ENCODE measurements at places on chromosomes 3 and 15.

DNA sequence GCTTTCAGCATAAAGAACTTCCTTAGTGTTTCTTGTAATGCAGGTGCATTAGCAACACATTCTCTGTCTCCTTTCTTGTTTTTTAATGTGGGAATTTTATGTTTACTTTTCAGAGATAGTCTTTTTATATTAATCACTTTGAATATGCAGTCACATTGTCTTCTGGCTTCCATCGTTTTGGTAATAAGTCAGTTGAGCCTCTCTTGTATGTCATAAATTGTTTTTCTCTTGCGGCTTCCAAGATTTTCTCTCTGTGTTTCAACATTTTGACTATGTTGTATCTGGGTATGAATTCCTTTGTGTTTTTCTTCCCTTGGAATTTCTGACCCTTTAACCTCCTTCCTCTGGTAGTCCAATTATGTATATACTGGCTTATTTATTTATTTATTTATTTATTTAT is 25.3 kb downstream of the GABRG3 start:
- DNase-seq = no peak

- DNase-seq = no peak
Measured at GRCh38 chr3:120100711-120101110, 6.5 kb upstream of the GSK3B start.

DNA sequence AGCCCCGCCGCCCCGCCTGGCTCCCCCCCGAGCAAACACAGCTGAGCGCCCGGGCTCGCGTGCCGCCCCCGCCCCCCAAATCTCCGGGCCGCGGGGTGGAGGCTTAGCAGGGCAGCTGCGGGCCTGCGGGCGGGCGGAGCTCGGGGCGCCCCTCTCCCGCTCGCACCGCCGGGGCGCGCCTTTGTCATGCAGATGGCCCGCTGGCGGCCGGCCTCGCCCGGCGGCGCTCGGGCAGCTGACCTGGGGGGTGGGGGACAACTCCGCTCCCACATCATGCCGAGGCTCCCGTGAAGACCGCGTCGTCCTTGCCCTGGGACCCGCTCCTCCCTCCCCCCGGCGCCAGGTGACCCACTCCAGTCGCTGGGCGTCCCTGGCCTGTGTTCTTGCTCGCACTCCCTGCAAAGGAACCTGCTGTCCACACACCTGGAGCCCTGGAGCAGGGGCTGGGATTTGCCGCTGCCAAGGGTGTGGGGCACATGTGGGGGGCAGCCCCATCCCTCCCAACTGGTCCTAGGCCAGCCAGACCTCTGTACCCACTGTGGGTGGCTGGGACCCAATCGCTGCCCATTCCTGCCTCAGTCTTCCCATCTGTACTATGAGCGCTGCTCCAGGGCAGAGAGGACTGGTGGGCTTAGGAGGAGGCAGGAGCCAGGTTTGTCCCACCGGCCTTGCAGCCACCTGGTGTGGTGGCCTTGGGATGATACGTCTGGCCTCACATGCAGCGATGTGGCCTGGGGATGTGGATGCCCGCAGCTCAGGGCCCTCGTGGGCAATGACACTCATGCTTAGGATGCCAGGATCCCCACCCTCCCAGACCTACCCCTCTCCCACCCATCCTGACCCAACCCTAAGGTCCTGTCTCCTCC is 33.5 kb downstream of the DNAJB8 start:
- no peak for DNase-seq

GRCh38 chr15:44300572-44300971 is 12.1 kb downstream of the GOLM2 start:
- no peak for DNase-seq

DNA sequence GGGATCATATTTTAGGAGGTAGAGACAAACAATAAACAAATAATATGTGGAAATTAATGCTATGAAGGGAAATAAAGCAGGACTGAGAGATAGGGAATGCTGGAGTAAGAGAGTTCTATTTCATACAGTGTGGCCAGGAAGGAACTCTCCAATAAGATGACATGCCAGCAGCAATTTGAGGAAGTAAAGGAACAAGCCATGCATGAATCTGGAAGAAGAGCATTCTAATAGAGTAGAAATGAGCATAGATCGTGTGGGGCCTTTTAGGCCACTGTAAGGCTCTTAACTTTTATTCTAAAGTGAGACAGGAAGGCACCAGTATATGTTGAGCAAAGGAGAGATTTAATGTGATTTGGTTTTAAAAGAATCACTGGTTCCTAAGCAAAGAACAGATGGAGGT is 126.3 kb downstream of the DMXL2 start:
- DNase-seq = no peak

DNA sequence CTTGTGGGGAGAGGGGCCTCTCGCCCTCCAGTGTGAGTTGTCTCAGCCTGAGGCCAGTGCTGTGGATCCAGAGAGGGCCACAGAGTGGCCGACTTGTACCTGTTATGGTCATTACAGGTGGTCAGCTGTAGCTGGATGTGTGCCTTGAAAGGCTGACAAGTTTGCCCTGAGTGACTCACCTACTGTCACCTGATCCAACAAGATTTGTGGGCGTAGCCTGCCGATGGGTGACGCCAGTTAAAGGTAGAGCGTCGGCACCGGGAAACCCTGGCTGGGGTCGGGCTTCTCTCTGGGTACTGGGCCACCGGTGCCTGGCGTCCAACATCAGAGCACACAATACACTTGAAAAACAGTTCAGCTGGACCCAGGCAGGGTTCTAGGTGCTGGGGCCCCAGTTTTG is 2.8 kb upstream of the ISG20 start:
- DNase-seq = no peak

DNA sequence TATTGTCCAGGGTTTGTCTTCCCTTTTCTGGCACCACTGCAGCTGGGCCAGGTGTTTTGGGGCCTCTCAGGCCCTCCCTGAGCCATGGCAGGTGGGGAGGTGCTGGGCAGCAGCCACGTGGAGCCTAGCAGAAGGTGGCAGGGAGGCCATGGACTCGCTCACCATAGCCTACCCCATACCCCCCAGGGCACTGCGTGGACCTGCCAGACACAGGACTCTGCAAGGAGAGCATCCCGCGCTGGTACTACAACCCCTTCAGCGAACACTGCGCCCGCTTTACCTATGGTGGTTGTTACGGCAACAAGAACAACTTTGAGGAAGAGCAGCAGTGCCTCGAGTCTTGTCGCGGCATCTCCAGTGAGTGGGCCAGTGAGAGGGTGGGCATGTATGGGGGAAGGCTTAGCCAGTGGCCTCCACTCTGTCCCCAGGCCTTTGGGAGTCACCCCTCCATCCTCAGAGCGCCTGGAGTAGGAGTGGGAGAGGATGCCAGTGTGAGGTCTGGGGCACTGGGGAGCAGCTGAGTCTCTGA is 11.9 kb downstream of the SPINT1 start:
- no peak for DNase-seq

GRCh38 chr15:65773386-65774111 is 18.5 kb downstream of the DENND4A start:
- no peak for DNase-seq

- DNase-seq = no peak
Measured at GRCh38 chr3:17639257-17639656, 103.2 kb downstream of the TBC1D5 start.

- DNase-seq = no peak
Measured at GRCh38 chr3:112247350-112247749, 46.7 kb downstream of the SLC9C1 start.

GRCh38 chr3:111418391-111418790 is 123.6 kb upstream of the CD96 start:
- DNase-seq = no peak

- DNase-seq = peak; percentile 53
Measured at GRCh38 chr3:15647611-15648167, 46.1 kb downstream of the BTD start.

- no peak for DNase-seq
Measured at GRCh38 chr15:33008284-33008995, 186.1 kb downstream of the FMN1 start.

GRCh38 chr3:176807938-176808337 is 389.3 kb downstream of the TBL1XR1 start:
- no peak for DNase-seq

- DNase-seq = no peak
Measured at GRCh38 chr15:51390241-51390965, 48.9 kb downstream of the GLDN start.

GRCh38 chr3:13524979-13525669 is 23.8 kb upstream of the FBLN2 start:
- DNase-seq = no peak

- DNase-seq = no peak
Measured at GRCh38 chr3:178244733-178245709, 291.2 kb upstream of the KCNMB2 start.

- DNase-seq = no peak
Measured at GRCh38 chr15:52359722-52360121, 64.1 kb upstream of the MYO5C start.

GRCh38 chr15:31360158-31360561 is 33.5 kb downstream of the KLF13 start:
- DNase-seq = no peak

GRCh38 chr3:9122732-9123364 is 126.6 kb downstream of the SRGAP3 start:
- DNase-seq = no peak

GRCh38 chr3:99706410-99706809 is 68.0 kb downstream of the COL8A1 start:
- no peak for DNase-seq

DNA sequence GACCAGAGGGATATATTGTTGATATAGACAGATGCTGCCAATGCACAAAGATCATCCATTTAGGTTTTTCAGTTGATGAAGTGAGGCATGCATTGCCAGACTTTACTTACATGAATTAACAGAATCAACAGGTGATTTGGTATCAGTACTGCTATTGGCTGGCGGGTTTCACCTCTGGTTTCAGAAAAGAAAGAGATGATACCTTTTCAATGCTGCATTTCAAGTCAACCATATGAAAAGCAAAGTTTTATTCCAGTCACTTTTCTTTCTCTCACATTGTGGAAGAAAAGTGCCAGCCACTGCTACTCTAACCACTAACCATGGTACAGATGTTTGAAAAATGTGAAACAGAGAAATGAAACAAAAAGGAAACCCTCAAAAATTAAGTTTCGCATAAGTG is 289.1 kb downstream of the TIGIT start:
- no peak for DNase-seq

GRCh38 chr3:58321791-58322190 is 10.9 kb upstream of the PXK start:
- no peak for DNase-seq

GRCh38 chr15:64282701-64283100 is 73.3 kb downstream of the CSNK1G1 start:
- no peak for DNase-seq

- no peak for DNase-seq
Measured at GRCh38 chr3:183513046-183513706, 42.3 kb downstream of the KLHL6 start.

GRCh38 chr15:95326431-95327182 is 1003.9 kb upstream of the NR2F2 start:
- DNase-seq = no peak

GRCh38 chr3:156317462-156318074 is 197.2 kb downstream of the KCNAB1 start:
- DNase-seq = no peak

- no peak for DNase-seq
Measured at GRCh38 chr15:31852933-31853799, 177.1 kb upstream of the CHRNA7 start.

DNA sequence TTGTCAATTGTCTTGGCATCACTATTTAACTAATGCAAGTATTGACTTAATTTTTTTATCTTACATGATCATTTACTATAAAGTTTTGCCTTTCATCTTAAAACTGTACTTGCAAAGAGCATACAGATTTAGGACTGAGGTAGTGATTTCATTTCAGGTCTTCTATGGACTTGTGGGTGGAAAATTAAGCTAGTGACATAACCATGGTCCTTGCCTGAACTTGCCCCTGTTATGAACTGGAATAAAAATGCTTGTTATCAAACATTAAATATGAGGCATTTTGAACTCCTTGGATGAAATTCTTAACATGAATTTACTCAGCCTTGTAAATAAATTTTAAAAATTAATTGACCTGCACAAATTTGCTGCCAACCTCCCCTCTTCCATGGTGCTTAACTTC is 712.0 kb downstream of the NAALADL2 start:
- no peak for DNase-seq

DNA sequence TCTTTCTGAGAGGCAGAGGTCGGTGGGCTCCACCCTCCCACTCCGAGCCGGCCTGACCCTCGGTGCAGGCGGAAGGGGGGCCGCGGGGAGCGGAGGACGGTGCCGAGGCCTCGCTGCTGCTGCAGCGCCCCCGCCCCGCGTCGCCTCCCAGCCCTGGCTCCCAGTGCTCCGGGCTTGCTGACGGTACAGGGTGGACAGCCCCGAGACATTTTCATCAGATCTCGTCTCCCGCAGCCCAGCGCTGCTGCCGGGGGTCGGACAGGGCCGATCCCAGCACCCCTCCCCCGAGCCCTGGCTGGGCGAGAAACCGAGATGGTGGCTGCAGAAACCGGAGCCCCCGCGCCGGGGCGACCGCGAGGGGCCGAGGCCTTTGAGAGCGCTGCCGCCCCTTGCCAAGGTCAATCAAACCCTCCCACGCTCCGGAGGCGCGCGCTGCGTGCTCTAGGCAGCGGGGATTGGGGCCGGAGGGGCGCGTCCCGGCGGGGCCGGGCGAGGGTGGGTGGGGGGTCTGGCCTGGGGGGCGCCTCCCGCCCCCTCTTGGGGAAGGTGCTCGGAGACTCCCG is 42.5 kb downstream of the EPHB3 start:
- no peak for DNase-seq

All from KG1 (cell line).